ENCODE measurements at places on chromosomes 4 and X. TPM values are rescaled to one million over a fixed set of nuclear protein-coding genes. Genes with fewer than 3 reads are reported as not detected.

The MAP9 gene
- 12.1 TPM for total RNA-seq

The RIPPLY1 gene
- not detected for total RNA-seq

The SHROOM4 gene
- total RNA-seq, result not detected

The STK26 gene
- 16.2 TPM for total RNA-seq

The LAS1L gene
- total RNA-seq, result 33.0 TPM

The PARM1 gene
- total RNA-seq, result 0.13 TPM

The BDH2 gene
- total RNA-seq, result 37.6 TPM

The EPHA5 gene
- not detected for total RNA-seq

The AP1AR gene
- total RNA-seq, result 11.9 TPM

The TAF7L gene
- total RNA-seq, result 0.34 TPM

The TMPRSS11A gene
- not detected for total RNA-seq

The HOPX gene
- not detected for total RNA-seq

The NDNF gene
- not detected for total RNA-seq

The GPM6B gene
- total RNA-seq, result not detected

The CSAG1 gene
- not detected for total RNA-seq

The IQSEC2 gene
- total RNA-seq, result 18.1 TPM

The CPLX1 gene
- not detected for total RNA-seq

The RAB9B gene
- total RNA-seq, result 0.29 TPM

The APLN gene
- total RNA-seq, result not detected

The TMEM47 gene
- 84.4 TPM for total RNA-seq

The SCRG1 gene
- not detected for total RNA-seq

The BGN gene
- total RNA-seq, result 371 TPM

The TIGD4 gene
- not detected for total RNA-seq

The AREG gene
- 0.39 TPM for total RNA-seq

The STARD8 gene
- 1.6 TPM for total RNA-seq

The PTPN13 gene
- 51.9 TPM for total RNA-seq

The TMEM144 gene
- 0.12 TPM for total RNA-seq

The RWDD4 gene
- total RNA-seq, result 37.3 TPM

The NUP62CL gene
- not detected for total RNA-seq

The TASL gene
- total RNA-seq, result not detected
